Right cardiac atrium (tissue), 5 donors: ENCODE measurements at places on chromosomes 7 and 10.
A peak's percentile ranks its signal among the peaks of the same experiment; 100 is the strongest.

DNA sequence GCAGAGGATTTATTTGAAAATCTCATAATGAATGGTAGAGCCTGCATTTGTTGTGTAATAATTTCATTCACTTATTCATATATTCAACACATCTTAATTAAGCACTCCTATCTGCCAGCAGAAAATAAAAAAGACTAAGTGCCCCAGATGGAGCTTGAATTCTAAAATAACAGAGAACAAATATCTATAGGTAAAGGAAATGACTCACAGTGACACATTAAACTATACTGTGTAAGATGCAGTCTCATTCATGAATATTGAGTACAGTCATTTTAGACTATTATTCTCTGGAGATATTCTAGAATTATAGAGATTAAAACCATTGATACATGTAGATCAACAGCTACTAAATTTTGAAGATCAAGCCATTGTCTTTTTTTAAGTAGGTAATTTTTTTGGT is 72.1 kb downstream of the PTPRZ1 start:
- no peak for DNase-seq

DNA sequence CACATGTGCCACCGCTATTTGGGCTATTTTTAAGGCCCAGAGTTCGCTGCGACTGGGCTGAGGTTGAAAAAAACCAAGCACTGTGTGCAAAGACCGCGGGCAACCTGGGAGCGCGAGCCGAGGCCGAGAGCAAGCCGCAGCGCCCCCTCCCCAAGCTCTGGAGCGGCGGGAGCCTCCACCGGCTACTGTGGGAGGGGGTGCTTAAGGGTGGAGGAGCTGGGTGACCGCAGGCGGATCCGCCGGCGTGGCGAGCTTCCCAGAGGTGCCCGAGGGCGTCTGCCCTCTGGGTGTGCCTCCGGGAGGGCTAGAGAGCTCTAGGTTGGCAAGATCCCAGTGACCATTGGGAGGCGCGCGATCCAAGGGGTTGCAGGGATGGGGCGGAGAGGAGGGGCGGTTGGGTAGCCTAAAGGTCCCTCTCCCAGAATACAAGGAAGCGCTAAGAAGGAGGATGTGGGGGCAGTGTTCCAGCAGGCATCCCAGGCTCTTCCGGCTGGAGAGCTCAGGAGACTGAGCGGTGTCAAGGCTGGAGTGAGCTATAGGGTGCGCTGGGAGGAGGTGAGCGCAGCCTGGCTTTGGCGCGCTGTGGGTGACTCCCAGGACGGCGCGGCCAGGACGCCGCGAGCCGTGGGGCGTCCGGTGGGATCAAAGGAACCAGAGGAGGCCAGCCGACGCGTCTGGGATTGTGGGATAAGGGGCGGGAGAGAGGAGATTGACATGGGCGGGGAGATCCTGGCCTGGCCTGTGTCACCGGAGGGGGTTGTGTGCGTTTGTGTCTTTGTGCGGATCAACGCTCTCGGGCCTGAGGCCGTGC is 8.0 kb downstream of the DLX5 start:
- no peak for DNase-seq

DNA sequence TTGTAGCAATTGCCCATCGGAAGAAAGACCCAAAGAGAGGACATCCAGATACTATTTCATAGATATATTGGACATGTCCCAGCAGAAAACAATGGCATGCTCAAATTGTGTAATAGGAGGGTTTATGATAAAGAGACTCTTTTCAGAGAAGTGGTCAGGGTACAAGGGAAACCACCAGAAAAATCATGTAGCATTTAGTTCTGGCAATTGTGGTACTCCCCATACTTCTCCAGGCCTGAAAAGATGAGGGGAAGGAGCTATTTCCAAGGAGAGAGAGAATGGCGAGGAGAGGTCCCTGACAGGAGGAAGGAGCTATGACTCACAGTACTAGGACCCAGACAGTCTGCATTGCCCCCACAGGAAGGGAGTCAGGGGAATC is 68.4 kb upstream of the ADO start:
- DNase-seq: no peak

- DNase-seq: no peak
Observed at GRCh38 chr7:13047061-13047460, 359.6 kb downstream of the ARL4A start.

- peak; percentile 56 for DNase-seq
Observed at GRCh38 chr7:12570534-12571461, at the start of gene SCIN. SCIN (plus strand) TSS chr7:12570720; CDS start chr7:12570787, 67 bp downstream.

- peak; percentile 61 for DNase-seq
Observed at GRCh38 chr7:51187941-51188340, 128.7 kb downstream of the COBL start.

GRCh38 chr10:11005725-11006427 is 11.8 kb upstream of the CELF2 start:
- DNase-seq: no peak

DNA sequence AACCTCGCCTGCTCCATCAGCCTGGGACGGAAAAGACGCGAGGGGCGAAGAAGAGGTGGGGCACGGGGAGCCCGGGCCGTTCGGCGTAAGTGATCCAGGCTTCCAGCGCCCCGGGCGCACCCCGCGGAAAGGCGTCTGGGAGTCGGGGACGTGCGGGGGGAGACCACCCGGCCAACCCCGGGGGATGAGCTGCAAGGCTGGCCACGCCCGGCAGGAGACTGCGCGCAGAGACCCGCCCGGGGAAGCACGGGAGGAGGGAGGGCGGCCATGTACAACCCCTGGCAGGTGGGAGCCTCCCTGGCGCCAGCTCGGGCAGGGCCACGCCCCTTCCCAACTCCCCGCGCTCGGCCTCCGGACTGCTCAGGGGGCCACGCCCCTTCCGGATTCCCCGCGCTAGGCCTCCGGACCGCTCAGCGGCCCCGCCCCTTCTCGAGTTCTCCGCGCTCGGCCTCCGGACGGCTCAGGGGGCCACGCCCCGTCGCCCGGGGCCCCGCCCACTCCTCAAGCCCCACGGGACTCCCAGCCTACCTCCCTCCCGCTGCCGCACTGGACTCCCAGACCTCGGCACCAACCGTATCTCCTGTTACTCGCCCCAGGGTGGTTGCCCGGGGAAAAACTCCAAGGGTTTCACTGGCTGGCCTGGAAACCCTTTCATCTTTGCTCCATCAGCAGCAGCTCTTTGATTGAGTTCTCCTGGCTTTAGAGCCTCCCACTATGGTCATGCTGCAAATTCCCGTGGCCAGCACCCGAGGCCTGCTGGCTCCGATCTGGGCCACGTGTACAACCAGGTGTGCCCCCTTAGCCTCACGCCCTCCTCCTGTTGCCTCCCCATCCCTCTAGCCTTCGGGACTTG is 284.4 kb downstream of the ZEB1 start:
- peak; percentile 99 for DNase-seq

DNA sequence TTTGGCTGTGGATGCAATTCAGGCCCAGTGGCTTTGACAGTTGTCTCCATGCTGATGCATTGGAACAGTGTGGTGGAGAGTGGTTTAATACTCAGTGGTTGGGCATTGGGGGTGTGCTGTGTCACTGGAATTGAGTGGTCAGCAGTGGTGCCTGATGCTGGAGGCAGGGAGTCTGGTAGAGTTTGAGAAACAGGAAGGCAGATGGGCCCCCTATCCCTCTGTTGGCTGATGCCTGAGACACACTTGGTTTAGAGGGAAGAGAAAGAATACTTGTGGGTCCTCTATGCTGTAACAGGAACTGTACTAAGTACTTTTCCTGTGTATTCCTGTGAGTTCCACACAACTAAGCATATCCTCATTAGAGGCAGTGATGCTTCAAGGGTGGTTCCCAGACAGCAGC is 55.4 kb downstream of the EEPD1 start:
- no peak for DNase-seq

- DNase-seq: no peak
Observed at GRCh38 chr7:134014935-134015334, 112.2 kb upstream of the LRGUK start.

DNA sequence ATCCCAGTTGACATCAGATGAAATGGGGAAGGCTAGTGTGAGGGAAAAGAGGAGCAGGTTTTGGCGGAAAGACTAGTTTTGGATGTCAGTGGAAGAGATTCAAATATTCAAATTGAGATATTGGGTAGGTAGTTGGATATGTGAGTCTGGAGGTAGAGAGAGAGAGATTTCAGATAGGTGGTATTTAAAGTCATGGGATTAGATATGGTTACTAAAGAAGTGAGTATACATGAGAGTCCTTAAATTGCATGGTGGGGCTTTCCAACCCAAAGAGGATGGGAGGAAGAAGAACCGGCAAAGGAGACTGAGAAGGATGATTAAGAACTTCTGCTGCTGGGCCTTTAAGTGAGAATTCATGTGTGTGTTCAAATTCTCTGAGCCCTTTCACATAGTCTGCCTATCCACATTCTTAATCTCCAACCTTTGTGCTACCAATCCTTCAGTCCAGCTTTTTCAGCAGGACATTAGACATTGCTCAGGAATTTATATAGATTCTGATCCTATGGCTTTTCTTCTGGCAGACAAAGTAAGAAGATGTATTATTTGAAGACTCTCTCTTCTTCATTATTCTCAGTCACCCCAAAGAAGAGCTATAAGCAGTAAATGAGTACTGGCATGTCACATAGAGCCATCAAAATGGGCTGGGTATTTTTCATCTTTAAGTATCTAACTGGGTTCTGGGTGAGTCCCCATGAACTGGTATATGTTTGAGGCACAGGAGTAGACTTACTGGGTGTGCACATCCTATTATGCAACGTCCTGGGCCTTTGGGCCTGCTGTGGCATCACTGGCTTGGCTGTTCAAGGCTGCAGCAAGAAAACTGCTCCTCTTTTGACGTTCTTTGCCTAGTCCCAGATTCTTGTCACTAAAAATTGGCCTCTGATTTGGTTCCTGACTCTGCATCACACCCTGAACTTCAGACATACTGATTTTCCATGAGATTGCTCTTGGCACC is 33.6 kb downstream of the ST7 start:
- no peak for DNase-seq

GRCh38 chr10:52351914-52352330 is 37.8 kb downstream of the DKK1 start:
- DNase-seq: no peak

GRCh38 chr7:91013078-91013477 is 251.2 kb upstream of the FZD1 start:
- DNase-seq: no peak

- no peak for DNase-seq
Observed at GRCh38 chr7:12139416-12139815, 71.7 kb upstream of the TMEM106B start.

DNA sequence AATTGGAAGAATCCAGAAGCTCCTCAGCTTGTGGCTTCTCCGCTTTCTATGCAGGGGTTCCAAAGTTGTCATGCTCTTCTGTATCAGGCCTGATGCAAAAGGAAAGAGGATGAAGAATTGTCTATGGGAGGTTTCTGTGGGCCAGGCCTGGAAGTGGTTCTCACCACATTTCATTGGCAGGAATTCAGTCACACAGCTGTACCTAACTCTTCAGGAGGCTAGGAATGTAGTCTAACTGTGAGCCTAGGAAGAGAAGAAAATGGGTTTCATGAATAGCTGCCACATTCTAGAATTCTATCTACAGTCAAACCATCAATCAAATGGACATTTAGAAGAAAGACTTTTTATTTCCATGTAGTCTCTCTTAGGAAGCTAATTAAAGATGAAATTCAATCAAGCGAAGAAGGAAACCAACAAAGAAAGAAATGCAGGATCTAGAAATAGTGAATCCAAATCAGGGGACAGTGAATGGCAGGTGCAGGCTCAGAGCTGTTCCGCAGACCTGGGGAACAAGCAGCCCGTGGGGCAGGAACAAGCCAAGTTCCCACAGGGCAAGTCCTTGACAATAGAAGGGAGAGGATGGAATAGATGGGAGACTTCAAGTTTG is 25.4 kb upstream of the USP6NL start:
- no peak for DNase-seq

- DNase-seq: no peak
Observed at GRCh38 chr10:101331956-101332355, 22.0 kb upstream of the BTRC start.

GRCh38 chr7:133358708-133359107 is 105.8 kb downstream of the EXOC4 start:
- DNase-seq: no peak

GRCh38 chr7:69893906-69894305 is 295.6 kb downstream of the AUTS2 start:
- DNase-seq: no peak

DNA sequence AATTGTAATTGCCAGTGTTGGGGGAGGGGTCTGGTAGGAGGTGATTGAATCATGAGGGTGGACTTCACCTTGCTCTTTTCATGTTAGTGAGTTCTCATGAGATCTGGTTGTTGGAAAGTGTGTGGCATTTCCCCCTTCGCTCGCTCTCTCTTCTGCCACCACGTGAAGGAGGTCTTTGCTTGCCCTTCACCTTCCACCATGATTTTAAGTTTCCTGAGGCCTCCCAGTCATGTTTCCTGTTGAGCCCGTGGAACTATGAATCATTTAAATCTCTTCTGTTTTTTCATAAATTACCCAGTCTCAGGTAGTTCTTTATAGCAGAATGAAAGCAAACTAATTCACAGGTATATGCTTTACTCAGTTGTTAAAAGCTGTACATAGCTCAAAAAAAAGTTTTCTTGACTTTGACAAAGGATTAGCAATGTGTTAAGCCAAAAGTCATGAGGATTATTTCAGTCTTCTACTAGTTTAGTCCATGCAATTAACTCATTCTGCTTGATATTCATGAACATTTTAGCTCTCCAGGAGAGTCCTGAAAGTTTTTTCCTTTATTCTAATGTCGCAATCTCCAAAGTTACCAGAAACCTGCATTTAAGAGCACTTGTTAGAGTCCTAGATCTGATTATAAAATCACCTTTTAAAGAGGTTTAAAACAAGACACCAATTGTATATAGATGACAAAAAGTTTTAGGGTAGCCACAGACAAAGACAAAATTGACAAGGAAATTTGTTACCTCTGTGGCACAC is 27.7 kb upstream of the ARHGAP12 start:
- DNase-seq: no peak

DNA sequence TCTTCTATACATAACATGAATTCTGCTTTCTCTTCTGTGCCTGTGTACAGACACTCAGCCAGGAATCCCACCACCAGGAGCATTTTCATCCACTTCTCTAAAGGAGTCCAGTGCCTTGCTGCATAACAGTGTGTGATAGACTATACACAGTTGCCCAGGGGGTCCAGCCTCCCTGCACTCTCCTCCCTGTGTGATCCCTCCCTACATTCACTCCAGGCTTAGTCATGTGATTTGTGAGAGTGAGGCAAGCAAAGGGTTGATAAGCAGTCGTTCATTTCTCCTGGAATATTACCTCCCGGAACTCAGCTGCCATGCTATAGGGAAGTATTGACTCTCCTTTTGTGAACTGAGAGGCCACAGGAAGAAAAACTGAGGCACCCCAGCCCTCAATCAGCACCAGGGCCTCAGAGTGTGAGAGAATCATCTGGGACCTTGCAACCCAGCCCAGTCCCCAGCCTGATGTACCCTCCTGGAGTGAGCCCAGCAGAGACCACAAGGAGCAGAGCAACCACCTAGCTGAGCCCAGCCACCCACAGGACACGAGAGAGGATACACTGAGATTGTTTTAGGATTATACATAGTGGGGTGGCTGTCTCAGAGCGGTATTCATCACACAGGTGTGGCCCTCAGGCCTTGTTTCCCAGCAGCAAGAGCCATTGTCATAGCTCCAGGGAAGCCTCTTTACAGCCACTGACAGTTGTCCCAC is 45.0 kb upstream of the EEPD1 start:
- no peak for DNase-seq

DNA sequence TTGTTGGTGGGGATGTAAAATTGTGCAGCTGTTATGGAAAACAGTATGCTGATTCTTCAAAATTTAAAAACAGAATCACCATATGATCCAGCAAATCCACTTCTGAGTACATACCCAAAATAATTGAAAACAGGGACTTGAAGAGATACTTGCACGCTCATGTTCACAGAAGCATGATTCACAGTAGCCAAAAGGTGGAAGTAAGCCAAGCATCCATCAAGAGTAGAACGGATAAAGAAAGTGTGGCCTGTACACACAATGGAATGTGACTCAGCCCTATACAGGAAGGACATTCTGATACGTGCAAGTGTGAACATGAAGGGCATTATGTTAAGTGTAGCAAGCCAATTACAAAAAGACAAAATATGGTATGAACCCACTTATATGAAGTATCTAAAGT is 696.7 kb upstream of the CELF2 start:
- no peak for DNase-seq
